ENCODE measurements at places on chromosomes 5 and 9.

DNA sequence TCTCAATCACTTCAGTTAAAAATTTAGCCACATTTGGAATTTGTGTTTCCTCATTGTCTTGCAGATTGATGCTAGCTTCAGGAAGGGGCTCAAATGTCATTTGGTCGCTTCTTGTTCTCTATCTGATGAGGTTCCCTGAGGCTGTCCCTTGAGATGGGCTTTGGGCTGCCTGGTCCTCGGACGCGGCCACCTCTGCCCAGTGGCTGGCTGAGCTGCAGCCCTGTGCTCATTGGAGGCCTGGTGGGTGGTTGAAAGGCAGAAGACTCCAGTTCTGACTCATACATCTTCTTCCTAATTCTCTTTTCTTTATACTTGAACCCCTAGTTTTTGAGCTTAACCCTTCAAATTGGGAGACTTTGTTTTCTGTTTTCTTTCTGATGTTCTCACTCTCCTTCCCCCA lies 78.8 kb upstream of the NTRK2 start:
- DNase-seq, result no peak

GRCh38 chr5:142803428-142804125 lies 33.4 kb downstream of the ARHGAP26 start:
- DNase-seq, result no peak

- DNase-seq, result no peak
Observed at GRCh38 chr9:95512709-95513095, 4.1 kb downstream of the PTCH1 start.

GRCh38 chr9:79489261-79490000 lies 82.3 kb upstream of the TLE4 start:
- DNase-seq, result no peak

DNA sequence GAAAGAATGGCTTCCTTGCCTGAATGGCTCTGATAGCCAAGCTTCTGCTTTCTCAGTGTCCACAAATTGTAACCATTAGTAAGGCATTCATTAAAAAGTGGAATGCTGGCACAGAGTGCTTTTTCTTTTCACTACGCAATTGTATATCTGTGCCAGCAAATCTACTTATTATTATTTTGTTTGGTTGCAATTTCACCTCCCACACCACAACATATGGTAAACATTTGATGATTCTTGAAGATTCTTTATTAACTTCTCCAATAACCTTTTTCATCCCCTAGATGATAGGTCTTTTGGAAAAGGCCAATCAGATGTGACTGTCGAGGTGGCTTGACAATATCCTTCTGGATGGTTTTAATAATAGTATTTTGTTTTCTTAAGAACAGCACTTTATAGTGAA lies 234.1 kb downstream of the TMEM38B start:
- DNase-seq, result no peak

- no peak for DNase-seq
Observed at GRCh38 chr5:142402752-142403318, 78.0 kb upstream of the SPRY4 start.

DNA sequence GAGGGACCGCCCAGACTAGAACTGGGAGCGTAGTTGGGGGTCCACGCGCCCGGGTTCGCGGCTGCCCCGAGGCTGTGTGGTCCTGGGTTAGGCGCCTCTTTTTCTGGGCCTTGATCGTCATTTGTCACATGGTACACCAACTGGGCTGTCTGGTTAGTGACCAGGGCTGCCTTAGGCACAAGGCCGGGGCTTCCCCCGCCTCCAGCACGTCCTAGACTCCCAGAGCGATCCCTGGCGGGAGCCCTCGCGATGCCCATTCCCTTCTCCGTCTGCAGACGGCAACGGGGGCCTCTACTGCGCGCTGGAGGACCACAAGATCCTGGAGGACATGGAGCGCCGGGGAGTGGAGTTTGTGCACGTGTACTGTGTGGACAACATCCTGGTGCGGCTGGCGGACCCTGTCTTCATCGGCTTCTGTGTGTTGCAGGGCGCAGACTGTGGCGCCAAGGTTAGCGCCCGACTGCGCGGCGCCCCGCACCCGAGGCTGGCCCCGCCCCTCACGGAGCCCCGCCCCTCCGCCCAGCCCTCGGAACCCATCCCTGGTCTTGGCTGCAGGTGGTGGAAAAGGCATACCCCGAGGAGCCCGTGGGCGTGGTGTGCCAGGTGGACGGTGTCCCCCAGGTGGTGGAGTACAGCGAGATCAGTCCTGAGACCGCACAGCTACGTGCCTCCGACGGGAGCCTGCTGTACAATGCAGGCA lies 1.5 kb downstream of the UAP1L1 start:
- peak; percentile 45 for DNase-seq

GRCh38 chr5:61474746-61475145 lies 142.7 kb downstream of the ZSWIM6 start:
- no peak for DNase-seq

DNA sequence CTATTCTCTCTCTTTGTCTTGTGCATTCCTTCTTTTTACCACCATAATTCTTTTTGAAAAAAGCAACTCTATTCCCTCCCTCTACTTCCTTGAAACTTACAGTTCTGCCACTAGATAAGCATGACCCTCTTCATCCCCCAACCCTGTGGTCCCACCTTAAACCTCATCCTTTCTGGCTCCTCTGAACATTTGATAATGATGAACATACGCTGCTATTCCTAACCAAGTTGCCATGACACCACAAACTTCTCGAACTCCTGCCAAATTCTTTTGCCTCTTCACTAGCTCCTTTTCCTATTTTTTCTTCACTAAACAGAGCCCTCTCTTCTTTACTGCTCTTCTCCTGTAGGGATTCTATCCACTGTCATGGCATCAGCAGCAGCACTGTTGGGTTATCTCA lies 57.1 kb downstream of the MOCS2 start:
- DNase-seq, result no peak

GRCh38 chr9:84107995-84108394 lies 127.4 kb downstream of the RMI1 start:
- DNase-seq, result no peak

GRCh38 chr9:78712903-78713613 lies 416.1 kb downstream of the PSAT1 start:
- no peak for DNase-seq

- no peak for DNase-seq
Observed at GRCh38 chr5:122730037-122730436, 44.8 kb upstream of the SNX2 start.
